Fibroblast of skin of abdomen (primary cell): ENCODE measurements at places on chromosomes 11 and 22.

DNA sequence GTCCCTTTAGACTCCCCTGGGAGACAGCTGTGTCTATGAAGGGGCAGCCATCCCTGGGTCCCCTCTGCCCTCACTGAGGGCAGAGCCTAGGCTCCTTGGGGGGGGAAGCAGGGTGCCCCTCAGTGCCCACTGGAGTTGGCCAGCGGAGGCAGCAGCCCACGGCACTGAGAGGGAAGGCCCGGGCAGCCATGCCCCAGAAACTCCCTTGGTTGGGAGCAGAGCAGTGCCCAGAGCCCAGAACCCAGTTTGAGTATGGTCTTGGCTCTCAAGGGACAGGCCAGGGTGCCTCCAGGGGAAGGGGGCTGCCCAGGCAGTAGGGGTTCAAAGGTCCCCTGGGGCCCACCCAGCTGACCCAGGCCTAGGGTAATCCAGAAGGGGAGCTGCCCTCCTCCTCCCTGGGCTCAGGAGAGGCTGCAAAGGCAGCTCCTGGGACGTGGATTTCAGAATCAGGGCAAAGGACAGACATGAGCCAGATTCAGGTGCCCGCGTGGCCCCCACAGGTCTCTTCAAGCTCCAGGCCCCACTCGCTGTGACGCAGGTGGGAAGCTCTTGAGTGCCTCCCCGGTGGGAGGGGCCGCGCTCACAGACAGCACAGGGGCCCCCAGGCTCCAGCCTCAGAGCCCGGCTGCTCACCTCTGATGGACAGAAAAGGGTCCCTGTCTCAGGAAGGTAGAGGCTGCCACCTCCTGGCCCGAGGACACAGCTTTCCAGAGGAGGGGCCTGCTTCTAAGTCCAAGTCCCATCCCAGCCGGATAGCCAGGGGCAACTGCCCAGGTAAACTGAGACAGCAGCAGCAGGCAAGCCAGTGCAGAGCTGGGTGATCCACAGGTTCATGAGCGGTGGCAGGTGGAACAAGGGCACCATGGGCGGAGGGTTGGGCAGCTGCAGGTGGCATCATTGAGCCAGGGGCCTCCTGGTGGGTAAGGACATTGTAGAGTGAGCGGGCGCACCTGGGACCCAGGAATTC, 2.6 kb downstream of the C11orf21 start:
- DNase-seq: no peak

DNA sequence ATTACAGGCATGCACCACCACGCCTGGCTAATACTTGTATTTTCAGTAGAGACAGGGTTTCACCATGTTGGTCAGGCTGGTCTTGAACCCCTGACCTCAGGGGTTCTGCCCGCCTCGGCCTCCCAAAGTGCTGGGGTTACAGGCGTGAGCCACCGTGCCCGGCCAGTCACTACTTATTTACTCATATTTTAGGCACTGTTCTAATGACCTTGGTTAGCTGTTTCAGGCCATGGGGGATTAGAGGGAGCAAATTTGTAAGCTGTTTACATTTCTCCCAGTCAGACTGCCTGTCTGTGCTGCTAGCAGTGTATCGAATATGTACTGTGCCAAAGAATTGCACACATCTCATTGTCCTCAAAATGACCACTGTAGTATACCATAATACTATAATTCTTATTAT, 32.7 kb upstream of the PACSIN2 start:
- no peak for DNase-seq

GRCh38 chr22:25120093-25120561, 79.5 kb upstream of the CRYBB3 start:
- DNase-seq: no peak

- no peak for DNase-seq
These were observed 22.1 kb downstream of the CHKA start for GRCh38 chr11:68099057-68099456.

- DNase-seq: no peak
These were observed 44.2 kb downstream of the PPFIA1 start for GRCh38 chr11:70314730-70315129.

DNA sequence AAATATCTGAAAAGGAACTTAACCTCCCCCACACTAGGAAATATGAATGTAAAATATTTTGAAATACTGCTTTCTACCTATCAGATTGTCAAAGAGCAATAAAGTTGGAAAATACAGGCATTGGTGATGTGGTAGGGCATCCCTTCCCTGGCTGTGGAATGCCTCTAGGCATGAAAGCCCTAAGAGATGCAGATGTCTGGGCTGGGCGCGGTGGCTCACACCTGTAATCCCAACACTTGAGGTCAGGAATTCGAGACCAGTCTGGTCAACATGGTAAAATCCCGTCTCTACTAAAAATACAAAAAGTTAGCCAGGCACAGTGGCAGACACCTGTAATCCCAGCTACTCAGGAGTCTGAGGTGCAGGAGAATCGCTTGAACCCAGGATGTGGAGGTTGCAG, 22.0 kb downstream of the ARAP1 start:
- no peak for DNase-seq

GRCh38 chr11:3146612-3147256, 18.4 kb downstream of the OSBPL5 start:
- DNase-seq: peak; percentile 9
